CD4-positive, CD25-positive, alpha-beta regulatory T cell (primary cell): ENCODE measurements at places on chromosomes 5 and 9. TPM values are rescaled to one million over a fixed set of nuclear protein-coding genes. Genes with fewer than 3 reads are reported as not detected.

SUSD3 gene
- total RNA-seq = 68.7 TPM

DNA sequence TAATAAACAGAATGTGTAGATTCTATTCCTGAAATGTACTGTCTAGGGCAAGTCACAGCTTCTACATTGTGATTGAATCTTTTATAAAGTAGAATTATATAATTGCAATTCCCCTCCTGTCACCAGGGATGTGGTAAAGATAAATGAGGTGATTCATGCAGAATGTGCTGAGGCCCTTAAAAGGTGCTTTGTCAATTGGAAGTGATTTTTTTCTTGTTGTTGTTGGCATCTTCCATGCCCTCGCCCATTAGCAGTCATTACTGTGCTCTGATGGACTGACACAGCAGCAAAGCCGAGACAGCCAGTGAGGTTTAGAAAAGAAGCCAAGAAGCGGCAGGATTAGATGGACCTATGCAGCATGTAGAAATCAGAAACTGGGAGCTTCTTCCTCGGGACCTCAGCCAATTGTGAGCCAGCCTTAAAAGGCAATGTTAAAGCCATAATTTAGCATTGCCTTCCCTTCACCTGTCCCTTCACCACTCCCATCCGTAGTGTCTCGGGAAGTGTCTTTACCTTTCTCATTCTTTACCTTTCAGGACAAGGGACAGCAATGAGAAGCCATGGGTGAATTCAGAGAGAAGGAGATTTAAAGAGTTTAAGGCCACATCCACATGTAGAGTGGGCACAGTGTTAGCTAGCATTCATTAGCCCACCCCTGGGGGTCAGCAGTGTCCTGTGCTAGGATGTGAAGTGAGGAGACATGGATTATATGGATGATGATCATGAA, 257.8 kb downstream of the PLK2 start:
- no peak for DNase-seq

GCNT1 gene
- total RNA-seq = 10.4 TPM

- no peak for DNase-seq
These were observed 89.2 kb downstream of the IRX1 start for GRCh38 chr5:3684771-3685354.

DNA sequence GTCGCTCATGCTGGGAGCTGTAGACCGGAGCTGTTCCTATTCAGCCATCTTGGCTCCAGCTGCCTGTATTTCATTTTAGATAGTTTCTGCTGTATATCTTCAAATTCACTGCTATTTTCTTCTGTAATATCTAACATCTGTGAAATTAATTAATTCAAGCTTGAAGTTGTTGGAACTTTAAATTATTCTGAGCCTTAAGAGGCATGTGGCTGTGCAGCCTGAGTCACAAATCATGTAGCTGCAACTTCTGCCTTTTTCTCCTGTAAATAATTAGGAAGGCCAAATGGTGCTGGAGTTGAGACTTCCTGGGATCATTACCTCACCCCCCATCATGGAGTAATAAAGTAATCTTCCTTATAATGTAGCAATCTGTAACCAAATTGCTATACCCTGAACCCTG, 183.3 kb upstream of the PCSK5 start:
- DNase-seq = no peak

DNA sequence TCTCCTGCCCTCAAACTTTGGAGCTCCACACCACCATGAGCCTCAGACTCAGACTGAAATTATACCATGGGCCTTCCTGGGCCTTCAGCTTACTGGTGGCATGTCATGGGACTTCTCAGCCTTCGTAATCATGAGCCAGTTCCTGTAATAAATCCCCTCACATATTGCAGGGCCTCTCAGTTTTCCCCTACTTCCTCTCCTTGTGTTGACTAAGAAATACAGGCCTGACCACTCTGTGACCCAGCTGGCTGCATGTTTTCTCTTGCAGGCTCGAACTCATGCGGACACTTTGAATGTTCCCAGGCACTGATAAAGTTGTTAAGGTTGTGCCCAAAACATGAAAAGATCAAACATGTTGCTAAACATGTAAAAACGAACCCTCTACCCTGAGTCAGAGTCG, 26.2 kb upstream of the SHC3 start:
- no peak for DNase-seq

- DNase-seq = no peak
These were observed 50.9 kb downstream of the MEGF9 start for GRCh38 chr9:120663380-120663779.

DNA sequence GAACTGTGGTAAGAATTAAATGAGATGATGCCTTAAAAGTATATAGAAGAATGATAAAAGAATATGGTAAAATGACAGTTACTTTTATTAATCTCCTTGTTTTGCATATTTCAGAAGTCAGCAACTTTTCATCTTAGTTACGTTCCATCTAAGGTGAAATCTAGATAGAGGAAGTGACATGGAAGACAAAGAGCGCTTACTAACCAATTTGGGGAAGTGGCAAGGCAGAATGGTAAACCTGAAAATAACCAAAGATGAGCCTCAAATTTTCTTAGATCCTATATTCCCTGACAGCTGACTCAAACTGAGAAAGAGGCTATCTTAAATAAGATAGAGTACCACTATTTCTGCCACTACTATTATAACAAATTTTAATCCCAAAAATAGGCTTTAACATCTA, 52.5 kb downstream of the FGF10 start:
- DNase-seq = no peak
